Activated CD4-positive, alpha-beta T cell treated with anti-CD3 and anti-CD28 coated beads for 4 hours (primary cell): ENCODE measurements at places on chromosomes 4 and X.

- DNase-seq, result no peak
Measured at GRCh38 chr4:112560084-112560483, 44.1 kb upstream of the NEUROG2 start.

DNA sequence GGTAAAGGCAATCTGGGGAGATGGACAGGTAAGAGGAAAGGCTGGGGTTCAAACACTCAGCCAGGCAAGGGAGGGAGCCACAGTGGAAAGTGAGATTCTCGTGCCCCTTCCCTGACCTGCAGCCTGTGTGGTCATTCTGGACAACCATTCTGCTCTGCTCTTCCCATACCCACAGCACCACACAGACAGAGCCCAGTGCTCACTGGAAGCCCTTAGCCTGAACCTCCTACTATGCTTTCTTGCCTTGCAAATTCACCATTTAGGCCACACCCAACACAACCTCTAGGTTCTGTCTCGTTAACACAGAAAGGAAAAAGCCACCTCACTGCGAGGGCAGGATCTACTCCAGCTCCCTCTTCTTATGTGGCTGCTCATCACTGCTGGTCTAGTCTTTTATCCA lies 92.7 kb downstream of the SHISA3 start:
- DNase-seq, result no peak

GRCh38 chrX:37786624-37787422 lies 7.0 kb downstream of the CYBB start:
- no peak for DNase-seq

GRCh38 chrX:9610771-9611392 lies 146.0 kb downstream of the TBL1X start:
- no peak for DNase-seq

- peak; percentile 46 for DNase-seq
Measured at GRCh38 chr4:184825141-184825895, 450 bp downstream of the ACSL1 start.

DNA sequence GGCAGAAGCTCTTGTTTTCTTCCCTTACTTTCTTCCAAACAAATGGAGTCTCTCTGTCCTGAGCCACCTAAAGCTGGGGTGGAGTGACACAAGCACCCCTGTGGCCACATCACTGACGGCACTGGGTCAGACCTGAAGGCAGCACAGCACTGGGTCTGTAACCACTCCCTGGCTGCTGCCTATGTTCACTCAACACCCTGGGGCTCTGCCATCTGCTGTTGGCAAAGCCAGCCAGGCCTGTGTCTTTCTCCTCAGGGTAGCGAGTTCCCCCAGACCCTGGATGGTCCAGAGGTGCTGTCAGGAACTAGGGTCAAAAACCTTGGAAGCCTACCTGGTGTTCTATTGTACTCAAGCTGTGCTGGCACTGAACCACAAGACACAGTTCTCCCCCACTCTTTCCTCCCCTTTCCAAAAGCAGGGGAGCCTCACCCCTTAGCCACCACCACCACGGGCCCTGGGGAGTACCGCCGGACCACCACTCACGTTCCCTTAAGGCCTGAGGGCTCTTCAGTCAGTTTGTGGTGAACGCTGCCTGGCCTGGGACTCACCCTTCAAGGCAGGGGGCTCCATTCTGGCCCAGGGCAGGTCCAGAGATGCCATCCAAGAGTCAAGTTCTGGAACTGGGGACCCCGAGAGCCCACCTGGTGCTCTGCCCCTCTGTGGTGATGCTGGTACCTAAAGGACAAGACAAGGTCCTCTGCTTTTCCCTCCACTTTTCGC lies 31.5 kb downstream of the TMEM271 start:
- DNase-seq, result no peak

DNA sequence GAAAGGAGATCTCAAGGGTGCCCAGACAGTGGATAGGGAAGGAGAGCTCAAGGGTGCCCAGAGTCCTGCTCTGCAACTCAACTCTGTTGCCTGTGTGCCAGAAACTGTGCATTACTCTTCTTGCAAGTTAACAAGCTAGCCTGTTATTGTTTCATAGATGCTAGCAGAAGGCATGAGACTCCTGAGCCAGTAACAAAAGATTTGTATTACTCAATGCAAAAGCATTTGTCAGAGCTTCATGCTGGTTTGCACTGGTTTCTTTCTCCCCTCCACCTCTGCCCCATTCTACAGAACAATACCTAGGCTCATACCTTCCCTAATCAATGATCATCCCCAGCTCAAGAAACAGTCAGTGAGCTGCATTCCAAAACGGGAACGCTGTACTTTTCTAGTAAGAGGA lies 124.5 kb upstream of the NEIL3 start:
- DNase-seq, result no peak

GRCh38 chr4:69800599-69800998 lies 40.2 kb upstream of the SULT1B1 start:
- DNase-seq, result no peak

- DNase-seq, result no peak
Measured at GRCh38 chr4:16967722-16968121, 69.3 kb upstream of the LDB2 start.

- DNase-seq, result no peak
Measured at GRCh38 chr4:2394528-2394927, 23.9 kb downstream of the ZFYVE28 start.

GRCh38 chr4:168724686-168725411 lies 228.0 kb downstream of the PALLD start:
- DNase-seq, result no peak

DNA sequence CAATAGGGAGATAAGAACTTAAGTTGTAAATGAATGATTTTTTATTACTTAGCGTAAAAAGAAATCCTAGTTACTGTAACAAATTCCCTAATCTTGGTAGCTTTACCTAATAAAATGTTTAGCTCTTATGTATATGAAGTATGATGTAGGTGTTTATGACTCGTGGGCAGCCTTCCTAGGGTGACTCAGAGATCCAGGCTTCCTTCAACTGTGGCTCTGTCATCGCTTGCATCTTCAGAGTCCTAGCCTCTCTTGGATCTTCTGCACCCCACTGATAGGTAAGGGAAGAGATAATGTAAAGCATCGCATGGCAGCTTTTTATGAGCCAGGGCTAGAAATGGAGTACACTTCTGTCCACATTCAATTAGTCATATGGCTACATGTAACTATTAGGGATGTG lies 165.6 kb upstream of the GLRA2 start:
- no peak for DNase-seq

DNA sequence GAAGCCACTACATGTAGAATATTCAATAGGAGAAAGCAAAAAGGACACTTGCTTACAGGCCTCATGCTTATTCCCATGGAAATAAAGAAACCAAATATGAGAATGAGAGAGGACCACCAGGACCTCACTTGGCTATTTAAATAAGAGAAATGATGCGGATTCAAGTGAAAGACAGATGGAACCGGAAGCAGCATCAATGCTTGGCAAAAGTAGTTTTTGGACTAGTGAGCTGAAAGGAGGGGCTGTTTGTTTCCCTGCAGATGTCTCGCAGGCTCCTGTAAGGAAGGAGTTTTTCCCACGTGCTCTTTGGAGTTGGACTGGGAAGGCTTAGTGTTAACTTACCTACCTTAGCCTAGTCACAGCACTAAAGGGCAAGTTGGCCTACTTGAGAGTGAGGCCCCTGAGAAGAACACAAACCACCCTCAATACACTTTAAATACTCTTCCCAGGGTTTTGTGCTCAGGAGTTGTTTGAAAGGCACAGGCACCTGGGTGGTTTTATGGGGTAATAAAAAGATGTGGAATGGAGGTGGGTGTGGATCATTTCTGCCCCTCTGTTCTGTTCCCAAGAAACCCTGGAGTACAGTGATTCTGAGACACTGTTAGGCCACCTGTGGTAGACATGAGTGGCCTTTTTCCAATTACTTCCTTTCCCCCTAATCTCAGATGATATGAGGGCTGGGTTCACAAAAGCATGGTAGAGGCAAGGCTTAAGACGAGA lies 113.3 kb upstream of the C1GALT1C1 start:
- no peak for DNase-seq

- DNase-seq, result no peak
Measured at GRCh38 chr4:175369087-175369486, 443.0 kb downstream of the GPM6A start.

DNA sequence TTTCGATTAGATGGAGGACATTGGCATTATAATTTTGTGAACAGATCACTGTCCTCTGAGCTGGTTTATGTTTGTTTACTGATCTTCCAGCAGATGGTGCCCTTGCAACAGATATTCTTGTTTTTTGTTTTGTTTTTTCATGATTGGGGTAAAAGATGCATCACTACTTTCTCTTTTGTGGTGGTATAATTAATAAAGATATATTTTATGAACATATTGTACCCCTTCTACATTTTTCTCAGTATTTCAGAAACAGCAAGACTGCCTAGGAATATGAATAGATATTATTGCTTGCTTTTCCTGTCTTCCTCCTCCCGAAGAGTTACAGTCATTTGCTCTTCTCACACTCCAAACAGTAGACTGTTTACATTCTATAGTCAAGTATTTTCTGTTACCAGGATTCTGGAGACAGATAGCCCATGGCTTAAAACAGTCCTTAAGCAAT lies 905.2 kb downstream of the TRAM1L1 start:
- no peak for DNase-seq

- DNase-seq, result no peak
Measured at GRCh38 chr4:59647011-59647410, 1553.1 kb upstream of the ADGRL3 start.

GRCh38 chrX:125132274-125132673 lies 187.4 kb upstream of the TEX13C start:
- DNase-seq, result no peak
